Tibial nerve (tissue), 4 donors: ENCODE measurements at places on chromosomes 7 and 10.

DNA sequence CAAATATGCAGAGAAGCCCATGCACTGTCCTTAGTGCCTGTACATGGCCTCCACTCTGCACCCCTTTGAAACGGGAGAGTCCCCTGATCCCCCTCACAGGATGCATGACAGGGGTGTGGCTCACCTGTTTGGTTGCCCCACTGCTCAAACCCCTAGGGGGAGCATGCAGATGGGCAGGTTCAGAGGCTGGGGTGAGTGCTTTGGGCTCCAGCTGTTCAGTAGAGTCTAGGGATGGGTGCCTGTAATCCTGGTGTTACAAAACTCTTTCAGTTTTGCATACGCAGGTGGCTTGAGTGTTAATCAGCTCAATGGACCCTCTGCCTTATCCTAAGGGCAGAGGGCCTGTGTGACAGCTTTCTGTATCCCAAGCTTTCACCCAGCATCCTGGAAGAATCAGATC is 7.8 kb upstream of the SFTPA1 start:
- DNase-seq = no peak

- DNase-seq = no peak
Measured at GRCh38 chr7:152115021-152115718, 89.7 kb downstream of the GALNT11 start.

GRCh38 chr7:7164591-7164990 is 17.8 kb upstream of the C1GALT1 start:
- DNase-seq = no peak

- DNase-seq = no peak
Measured at GRCh38 chr10:114071178-114071577, 27.5 kb downstream of the ADRB1 start.

GRCh38 chr7:38675494-38676106 is 44.4 kb upstream of the AMPH start:
- DNase-seq = no peak

- no peak for DNase-seq
Measured at GRCh38 chr7:66583490-66584110, 45.1 kb upstream of the KCTD7 start.

DNA sequence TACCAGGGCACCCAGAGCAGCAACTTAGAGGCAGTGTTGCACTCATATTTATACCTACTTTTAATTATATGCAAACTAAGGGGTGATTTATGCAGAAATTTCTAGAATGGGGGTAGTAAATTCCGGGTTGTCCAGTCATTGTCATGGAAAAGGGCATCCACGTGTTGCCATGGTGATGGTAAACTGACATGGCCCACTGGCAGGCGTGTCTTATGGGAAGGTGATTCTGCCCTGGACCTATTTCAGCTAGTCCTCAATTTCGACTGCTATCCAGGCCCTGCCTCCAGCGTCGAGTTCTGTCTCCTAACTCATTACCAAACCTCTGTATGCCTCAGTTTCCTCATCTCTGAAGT is 12.8 kb downstream of the SNX8 start:
- DNase-seq = no peak

DNA sequence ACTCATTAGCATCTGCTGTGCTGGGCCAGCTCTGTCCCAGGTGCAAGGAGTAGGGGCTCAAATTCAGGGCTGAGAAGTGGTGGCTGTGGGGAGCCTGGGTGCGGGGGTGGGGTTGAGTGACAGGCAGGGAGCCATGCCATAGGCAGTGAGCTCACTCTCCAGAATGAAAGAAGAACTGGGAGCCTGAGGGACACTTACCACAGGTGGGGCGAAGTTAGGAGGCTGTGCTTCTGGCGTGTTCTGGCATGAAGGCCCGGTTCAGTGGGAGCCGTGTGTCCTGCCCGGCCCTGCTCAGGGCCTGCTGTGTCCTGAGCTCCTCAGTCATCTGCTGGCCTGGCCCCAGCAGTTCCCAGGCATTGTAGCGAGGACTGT is 62.5 kb downstream of the MKI67 start:
- DNase-seq = peak; percentile 4

GRCh38 chr10:6778992-6779701 is 199.1 kb upstream of the PRKCQ start:
- no peak for DNase-seq

- DNase-seq = no peak
Measured at GRCh38 chr10:11331726-11332125, 279.7 kb downstream of the USP6NL start.

- DNase-seq = no peak
Measured at GRCh38 chr10:86310291-86310690, 56.3 kb downstream of the GRID1 start.

GRCh38 chr10:54484186-54484585 is 316.8 kb downstream of the PCDH15 start:
- DNase-seq = no peak

DNA sequence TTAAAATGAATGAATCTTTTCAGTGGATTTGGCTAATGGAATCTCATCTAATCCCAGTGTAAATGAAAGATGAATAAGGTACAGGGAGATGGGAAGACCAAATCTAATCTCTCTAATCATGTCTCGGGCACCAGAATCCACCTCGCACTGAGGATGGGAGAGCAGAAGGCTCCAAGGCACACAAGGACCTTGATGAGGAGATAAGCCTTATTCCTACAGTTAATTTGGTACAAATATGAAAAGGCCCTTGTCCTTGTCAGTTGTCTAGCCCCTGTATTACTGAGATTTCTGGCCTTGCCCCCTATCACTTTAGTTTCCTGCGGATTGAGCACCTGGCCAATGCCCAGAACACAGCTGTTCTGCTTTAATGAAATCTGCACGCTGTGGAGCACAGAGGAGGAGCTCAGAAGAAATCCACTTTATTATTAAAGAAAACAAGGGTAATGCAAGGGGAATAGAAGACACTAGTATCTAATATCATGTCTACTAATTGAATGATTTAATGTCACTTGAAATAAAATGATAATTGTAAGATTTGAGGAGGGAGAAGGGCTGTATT is 321.4 kb upstream of the HGF start:
- no peak for DNase-seq

DNA sequence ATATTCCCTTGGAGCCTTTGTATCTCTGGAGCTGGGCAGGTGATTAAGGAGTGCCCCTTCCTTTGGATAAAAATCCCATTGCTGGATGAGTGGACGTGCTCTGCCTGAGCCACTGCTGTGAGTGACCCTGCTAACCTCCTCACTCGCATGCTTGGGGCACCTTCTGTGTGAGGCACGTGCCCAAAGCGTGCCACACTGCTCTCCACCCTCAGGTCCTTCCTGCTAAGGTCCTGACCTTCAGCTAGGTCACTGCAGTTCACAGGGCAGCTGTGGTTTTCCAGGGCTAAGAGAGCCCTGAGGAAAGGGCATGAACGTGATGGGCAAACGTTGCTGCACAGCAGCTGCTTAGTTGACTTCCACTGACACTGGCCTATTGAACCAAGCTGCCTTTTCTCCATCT is 204.4 kb upstream of the COBL start:
- DNase-seq = no peak

DNA sequence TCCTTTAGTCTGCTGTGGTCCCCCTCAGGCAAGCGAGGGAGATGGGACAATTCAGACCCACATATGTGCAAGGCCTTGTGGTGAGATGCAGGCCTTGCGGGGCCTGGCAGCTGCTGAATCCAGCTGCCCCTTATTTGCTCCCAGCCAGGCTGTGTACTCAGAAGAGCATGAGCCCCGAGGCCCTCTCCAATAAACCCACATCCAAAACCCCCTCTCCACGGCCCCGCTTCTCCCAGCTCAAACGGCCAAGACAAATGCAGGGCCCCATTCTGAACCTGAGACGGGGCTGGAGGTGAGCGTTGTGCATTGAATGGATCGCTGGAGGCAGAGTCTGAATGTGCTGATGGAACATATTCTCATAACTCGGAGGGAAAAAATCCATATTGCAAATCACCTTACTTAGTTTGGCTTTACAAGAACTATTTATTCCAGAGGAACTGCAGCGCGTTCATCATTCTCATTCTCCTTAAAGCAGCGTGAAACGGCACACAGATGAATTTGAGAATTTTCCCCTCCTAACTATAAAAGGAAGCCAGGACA is 169.2 kb upstream of the LYZL2 start:
- no peak for DNase-seq

GRCh38 chr7:127858915-127859189 is 172.4 kb downstream of the LRRC4 start:
- DNase-seq = no peak

DNA sequence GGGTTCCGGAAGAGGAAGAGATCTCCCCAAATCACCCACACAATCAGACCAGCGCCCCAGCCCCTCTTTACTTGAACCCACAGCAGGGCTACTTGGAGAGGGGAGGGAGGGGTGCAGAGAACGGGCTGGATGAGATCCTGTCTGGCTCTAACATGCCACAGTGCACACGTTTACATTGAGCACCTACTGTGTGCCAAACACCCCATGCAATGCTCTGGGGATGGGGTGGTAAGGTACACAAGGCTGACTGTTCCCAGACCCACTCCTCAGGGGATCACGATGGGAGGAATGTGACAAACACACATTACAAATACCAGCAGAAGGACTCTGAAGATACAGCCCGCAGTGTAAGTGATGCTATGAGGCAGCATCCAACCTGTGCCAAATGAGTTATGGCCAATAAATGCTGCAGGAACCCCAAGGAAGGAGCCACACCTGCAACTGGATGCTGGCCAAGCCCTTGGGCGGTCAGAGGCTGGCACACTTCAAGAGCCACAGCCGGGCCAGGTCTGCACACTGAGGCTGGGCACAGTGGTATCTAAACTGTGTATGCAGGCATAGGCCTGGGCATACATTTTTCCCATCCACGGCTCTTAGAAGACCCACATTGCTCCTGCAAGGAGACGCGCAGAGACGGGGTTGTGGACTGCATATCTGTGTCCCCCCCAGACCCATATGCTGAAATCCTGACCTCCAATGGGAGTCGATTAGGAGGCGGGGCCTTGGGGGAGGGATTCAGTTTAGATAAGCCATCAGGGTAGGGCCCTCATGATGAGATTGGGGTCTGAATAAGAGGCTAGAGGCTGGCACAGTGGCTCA is 6.4 kb downstream of the SPOCK2 start:
- no peak for DNase-seq

- DNase-seq = no peak
Measured at GRCh38 chr10:86706401-86706841, 38.1 kb downstream of the LDB3 start.

DNA sequence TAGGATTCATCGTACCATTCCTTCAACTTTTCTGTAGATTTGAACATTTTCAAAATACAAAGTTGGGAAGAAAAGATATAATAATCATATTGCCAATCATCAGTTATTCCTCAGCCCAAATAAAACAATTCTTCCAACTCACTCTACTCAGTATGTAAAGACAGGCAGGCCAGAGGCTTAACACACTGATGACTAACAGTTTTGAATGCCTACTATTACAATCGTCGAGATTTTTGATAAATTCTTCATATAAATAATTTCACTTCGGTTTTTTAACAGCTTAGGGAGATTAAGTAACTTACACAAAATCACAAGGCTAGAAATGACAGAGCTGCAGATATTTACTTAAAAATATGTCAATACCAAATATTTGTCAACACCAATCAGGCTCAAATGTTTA is 17.6 kb downstream of the CYTH3 start:
- DNase-seq = no peak

DNA sequence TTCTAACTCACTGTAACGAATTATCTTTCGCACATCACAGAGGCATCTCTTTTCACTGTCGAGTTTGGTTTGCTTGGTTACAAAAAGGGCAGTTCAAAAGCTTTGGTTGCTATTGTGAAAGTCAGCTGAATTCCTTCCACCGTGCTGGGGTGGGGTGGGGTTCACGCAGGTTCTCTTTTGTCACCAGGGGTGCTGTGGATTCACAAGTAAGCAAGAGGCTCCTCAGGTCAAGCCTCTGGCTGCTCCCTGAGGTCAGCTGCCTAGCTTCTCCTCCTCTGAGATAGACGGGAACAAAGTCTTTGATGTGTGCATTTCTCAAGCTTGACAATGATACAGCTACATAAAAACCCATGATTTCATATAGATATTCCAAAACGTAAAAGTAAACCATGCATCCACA is 47.7 kb downstream of the EGFR start:
- DNase-seq = no peak

DNA sequence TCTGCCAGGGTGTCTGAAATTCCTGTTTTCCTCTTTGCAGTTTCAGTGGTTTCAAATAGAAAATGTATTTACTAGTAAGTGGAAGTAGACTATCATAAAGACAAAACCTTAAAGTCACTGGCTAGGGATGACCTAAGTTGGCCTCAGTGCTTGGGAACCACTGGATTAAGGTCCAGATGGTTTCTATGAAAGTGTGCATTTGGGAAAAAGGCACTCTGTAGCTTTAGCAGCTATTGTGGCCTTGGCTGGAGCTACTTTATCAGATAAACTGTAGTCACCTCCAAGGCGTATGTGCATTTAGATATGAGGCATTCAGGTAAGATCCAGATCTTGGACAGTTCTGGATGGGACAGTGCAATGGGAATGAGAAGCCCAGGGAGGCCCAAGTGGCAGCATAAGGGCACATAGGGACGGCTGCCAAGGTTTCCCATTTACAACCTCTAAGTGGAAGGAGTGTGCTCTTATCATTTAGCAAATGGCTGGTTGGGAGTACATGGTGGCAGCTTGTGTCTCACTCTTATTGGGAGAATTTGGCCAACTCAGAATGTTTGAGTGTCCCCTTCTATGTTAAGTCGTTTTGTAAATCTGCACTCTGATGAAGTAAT is 185.6 kb downstream of the LRMDA start:
- no peak for DNase-seq

DNA sequence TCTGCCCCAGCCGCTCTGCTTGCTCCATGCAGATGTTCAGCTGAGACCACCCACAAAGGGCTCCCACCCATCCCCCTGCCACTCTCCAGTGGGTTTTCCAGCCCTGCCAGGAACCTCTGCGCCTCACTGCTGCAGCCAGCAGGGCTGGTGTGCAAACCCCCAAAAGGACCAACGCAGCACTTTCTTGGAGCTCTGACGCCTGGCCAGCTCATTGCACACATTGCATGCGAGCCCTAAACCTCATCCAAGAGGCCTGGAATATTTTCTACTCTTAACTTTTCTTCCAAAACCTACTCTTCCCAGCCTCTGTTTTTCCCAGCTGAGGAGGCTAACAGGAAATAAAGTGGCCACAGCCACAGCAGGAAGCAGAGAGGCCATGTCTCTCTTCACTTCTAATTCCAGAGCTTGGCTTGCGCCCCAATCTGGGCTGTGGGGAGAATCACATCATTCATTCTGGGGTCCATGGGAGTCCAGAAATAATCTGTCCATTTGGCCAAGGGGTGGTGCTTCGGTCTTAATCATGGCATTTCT is 4.6 kb upstream of the FAM170B start:
- no peak for DNase-seq

- no peak for DNase-seq
Measured at GRCh38 chr7:43753271-43753810, 5.1 kb upstream of the BLVRA start.

- DNase-seq = no peak
Measured at GRCh38 chr7:36395171-36395894, 5.7 kb downstream of the ANLN start.

DNA sequence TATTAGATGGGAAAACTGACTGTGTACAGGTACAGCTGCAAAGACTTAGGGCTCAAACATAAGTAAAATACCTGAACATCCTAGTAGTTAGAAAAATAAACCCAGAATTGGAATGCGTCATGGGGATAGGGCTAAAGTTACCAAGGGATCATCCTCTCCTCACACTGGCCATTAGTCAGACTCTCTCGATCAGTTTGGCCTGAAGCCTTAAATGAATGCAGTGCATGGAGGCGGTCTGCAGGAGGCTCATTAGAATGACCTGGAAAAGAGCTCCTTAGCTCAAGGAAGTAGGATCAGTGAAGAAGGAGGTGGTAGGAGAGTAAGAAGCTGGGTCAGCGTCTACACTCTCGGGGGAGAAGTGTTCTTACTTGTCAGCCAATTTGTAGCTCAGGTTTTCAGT is 35.3 kb downstream of the DENND2A start:
- DNase-seq = no peak
